ENCODE measurements at places on chromosomes 5 and 9.

- DNase-seq, result no peak
These were observed 517.7 kb upstream of the WWC1 start for GRCh38 chr5:167773668-167774301.

- DNase-seq, result peak; percentile 75
These were observed 544 bp downstream of the NPM1 start for GRCh38 chr5:171387970-171388815.

DNA sequence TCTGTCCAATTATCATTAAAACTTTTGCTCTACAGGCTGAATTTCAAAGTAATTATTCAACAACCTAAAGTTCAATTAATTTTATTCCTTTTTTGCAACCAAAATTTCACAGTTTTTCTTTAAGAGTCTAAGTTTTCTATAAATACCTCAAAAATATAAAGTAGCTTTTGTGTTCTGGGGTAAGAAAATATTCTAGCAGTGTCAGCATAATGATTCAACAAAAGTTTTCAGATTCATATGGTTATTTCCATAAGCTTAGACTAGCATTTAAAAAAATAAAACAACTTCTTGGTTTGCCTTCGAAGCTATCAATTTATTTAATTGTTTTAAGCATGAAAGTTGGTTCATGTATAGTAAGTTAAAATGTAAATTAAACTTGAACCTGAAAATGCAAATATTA lies 1962.3 kb upstream of the CDH6 start:
- DNase-seq, result no peak

- DNase-seq, result no peak
These were observed 210.9 kb downstream of the AOPEP start for GRCh38 chr9:94937214-94937903.

GRCh38 chr5:56270058-56270457 lies 36.9 kb upstream of the ANKRD55 start:
- DNase-seq, result no peak
